ENCODE measurements at places on chromosomes 2 and 18.

GRCh38 chr2:172107690-172108586 lies 5.2 kb upstream of the DLX2 start:
- DNase-seq: no peak

DNA sequence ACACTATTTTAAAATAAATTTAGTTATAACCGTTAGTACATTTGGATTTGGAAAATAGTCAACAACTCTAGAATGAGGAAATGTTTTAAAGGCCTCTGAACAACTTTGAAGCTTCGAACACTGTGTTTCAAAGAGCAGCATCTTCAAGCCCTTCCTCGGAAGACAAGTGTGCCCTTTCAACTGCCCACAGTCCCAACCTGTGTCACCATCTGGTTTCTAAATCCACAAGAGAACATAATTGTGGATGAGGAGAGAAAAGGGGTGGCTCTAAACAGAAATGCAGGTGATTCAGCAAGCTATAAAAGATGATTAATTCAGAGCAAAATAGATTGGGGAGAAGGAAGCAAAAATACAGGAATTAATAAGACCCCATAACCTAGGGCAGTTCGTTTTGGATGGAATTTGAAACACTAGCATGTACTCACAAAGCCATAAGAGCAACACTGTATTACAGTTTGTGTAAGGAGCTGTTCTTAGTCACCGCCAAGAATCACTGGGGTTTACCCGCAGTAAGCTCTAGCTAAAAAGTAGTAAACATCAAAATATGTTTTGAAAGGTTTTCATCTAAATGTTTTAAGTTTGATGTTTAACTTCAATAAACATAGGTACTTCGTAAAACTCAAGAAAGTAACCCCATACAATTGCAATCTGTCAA lies 160.7 kb downstream of the EIPR1 start:
- no peak for DNase-seq

- DNase-seq: no peak
These were observed 2.9 kb upstream of the EPAS1 start for GRCh38 chr2:46294176-46294836.

DNA sequence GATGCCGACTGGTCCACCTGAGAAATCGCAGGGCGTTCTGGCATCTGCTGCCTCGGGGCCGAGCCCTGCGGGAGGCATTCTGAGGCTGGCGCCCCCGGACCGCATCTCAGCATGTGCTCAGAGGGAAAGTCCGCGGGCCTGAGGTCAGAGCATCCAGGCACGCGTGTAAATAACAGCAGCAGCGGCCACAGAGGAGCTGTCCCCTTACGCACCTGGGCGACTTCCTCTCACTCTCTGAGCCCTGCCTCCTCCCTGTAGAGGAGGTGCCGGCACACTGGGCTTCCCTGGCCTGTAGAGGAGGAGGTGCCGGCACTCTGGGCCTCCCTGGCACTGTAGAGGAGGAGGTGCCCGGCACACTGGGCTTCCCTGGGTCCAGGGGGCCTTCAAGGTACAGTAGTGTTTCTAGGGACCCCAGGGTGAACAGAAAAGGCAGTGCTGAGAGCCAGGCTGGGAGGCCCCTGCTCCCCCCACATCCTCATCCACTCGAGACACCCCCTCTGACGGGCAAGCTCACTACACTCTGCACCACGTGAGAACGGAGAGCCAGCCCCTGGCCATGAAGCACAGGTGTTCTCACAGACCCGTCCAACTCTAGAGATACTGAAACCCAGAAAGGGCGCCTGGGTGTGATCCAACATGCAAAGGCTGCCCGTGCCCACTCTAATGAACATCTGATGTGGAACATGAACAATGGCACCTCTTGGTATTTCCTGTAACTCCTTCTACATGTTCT lies 263.5 kb downstream of the HDAC4 start:
- DNase-seq: no peak

GRCh38 chr2:112272669-112273068 lies 2.7 kb upstream of the ZC3H6 start:
- no peak for DNase-seq

- no peak for DNase-seq
These were observed 37.5 kb downstream of the EIPR1 start for GRCh38 chr2:3340144-3340543.

- DNase-seq: peak; percentile 64
These were observed 48.7 kb upstream of the FAHD2A start for GRCh38 chr2:95353613-95354468.

DNA sequence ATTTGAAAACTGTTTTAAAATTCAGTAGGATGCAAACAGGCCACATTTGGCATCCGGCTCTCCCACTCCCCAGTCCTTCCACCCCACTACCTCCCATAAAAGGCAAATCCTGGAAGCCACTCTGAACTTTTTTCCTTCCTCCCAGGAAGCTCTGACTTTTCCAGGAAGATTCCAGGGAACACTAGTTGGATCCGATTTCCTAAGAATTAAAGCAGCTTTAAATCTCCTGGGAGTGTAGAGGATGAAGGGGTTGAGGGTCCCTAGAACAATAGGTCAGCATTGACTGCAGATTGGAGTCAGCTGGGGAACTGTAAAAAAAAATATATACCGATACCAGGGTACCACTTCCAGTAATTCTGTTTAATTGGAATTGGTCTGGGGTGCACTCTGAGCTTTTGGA lies 76.9 kb downstream of the CRIM1 start:
- no peak for DNase-seq

DNA sequence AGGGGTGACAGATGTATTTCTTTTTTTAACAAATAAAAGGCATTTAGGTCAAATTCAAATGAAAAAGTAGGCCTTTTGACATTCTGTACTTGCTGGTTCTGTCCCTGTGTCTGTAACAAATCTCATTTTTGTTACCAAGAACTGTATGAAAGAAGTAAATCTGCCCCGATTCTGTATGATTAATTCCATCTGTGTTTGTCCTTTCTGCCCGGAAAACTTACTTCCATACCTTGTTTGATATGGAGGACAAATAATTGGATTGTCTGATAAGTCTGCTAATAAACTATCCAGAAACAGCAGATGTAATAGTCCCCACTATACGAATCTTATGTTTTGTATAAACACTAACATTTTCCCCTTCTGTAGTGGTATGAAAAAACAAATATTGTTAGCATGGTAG lies 69.8 kb downstream of the MEX3C start:
- DNase-seq: no peak
